ENCODE measurements at places on chromosomes 1 and 21.

GRCh38 chr1:8424539-8425116, 106.7 kb downstream of the SLC45A1 start:
- DNase-seq, result peak; percentile 74

- DNase-seq, result peak; percentile 0
Measured at GRCh38 chr1:24896596-24897262, 33.3 kb downstream of the RUNX3 start.

- DNase-seq, result no peak
Measured at GRCh38 chr1:180265871-180266270, 35.8 kb downstream of the LHX4 start.

DNA sequence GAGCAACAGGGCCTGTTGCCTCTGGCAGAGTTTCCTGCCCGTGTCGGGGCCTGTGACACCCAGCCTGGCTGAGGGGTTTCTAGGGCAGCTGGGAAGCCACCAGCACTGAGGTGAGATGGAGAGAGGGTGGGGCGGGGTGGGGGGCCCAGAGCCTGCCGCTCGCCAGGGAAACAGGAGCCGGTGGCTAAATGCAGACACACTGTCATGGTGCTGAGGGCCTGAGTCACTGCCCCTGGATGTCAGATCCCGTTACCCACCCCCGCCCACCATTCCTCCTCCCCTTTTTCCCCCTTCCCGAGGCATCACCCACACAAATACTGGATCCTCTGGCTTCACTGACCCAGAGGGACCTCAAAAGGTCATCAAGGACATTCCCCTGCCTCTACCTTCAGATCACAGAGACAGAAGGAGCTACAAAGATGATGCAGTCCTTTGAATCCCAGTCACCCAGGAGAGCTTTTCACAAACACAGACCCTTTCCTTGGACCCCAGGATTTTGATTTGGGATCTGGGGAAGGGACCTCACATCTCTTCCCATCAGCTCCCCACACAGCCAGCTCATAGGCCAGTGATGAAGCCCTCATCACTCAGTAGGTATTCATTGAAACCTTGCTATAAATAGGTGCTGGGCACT, 1.9 kb upstream of the HSPB7 start:
- no peak for DNase-seq

- no peak for DNase-seq
Measured at GRCh38 chr1:212366901-212367300, 47.8 kb downstream of the PACC1 start.

- DNase-seq, result no peak
Measured at GRCh38 chr1:229381234-229381633, 38.4 kb upstream of the CCSAP start.

GRCh38 chr21:31509194-31510017, 150.1 kb upstream of the SOD1 start:
- peak; percentile 65 for DNase-seq

DNA sequence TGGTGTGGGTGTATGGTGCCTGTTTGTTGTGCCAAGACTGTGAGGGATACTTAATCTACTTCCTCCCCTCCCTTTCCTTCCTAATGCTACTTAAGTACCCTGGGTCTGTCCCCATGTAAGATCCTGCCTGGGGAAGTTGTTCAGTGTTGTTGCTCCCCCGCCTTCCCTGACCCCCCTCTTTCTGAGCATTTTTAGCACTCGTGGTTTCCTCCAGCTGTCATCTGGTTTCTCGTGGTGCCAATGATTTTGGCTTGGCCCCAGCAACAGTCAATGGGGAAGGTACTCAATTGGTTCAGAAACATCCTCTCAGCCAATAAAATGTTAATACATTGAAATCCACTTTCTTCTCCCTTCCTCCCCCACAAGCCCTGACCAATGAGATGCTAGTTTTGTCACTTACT, 8.0 kb upstream of the B4GALT3 start:
- peak; percentile 88 for DNase-seq

GRCh38 chr1:24122776-24123175, 10.8 kb upstream of the MYOM3 start:
- DNase-seq, result no peak

- DNase-seq, result no peak
Measured at GRCh38 chr1:198258491-198258890, 101.7 kb downstream of the NEK7 start.

GRCh38 chr1:180912211-180912800, 391 bp upstream of the KIAA1614 start:
- DNase-seq, result no peak

- peak; percentile 51 for DNase-seq
Measured at GRCh38 chr1:56576880-56577405, 2.4 kb downstream of the PLPP3 start.

Data from germinal center (tissue), 1 donor.